ENCODE measurements at places on chromosomes 12 and 14. TPM values are rescaled to one million over a fixed set of nuclear protein-coding genes. Genes with fewer than 3 reads are reported as not detected.
A peak's percentile ranks its signal among the peaks of the same experiment; 100 is the strongest.

The VWF gene
- total RNA-seq = 0.60 TPM

The NDRG2 gene
- total RNA-seq = 27.2 TPM

The TTC6 gene
- not detected for total RNA-seq

The OR4E2 gene
- total RNA-seq = not detected

The EFS gene
- total RNA-seq = 27.8 TPM

The C12orf54 gene
- total RNA-seq = not detected

The KRT1 gene
- not detected for total RNA-seq

DNA sequence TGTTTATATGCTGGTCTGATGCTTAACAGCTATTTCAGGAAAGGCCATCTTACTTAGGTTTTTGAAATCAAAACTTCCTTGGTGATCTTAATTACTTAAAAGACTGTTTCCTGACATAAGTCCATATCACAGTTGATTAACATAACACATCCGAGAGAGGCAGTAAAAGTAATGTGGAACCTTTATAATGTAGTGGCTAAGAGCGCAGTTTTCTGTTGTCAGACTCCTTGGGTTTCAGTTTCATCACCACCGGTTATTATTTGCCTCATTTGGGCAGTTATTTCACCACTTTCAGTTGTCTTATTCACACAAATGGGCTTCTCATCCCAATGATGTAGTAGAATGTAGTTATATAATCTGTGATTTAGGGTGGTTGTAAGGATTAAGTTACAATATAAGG, 30.9 kb downstream of the TBC1D15 start:
- H3K4me3 ChIP-seq = no peak overlapping the region
- no peaks in the 10 kb centered on the region for H3K27me3 ChIP-seq
- H3K27ac ChIP-seq = no peak overlapping the region
- H3K4me1 ChIP-seq = no peaks in the 10 kb centered on the region

DNA sequence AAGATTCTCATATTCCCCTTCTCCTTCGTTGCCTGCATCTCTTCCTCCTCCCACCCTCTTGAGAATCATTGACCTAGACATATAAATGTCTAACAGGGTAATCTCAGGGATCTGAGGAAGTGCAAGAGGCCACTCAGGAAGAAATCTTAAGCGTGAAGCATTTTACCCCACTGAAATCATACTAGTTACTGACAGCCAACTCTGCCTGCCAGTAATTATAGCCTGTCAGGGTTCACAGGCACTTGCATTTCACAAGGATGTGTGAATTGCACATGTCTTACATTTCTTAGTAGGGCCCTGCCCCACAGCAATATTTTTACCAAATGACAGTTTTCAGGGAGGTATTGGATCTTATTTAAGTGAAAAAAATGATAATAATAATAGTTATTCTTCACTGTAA, 127.2 kb downstream of the SLC15A5 start:
- no peak overlapping the region for H3K4me3 ChIP-seq
- H3K27ac ChIP-seq = no peak overlapping the region
- no peaks in the 10 kb centered on the region for H3K36me3 ChIP-seq
- DNase-seq = no peak

- no peaks in the 10 kb centered on the region for H3K36me3 ChIP-seq
- H3K27me3 ChIP-seq = no peaks in the 10 kb centered on the region
- H3K27ac ChIP-seq = no peak overlapping the region
- H3K4me1 ChIP-seq = no peaks in the 10 kb centered on the region
- no peak for DNase-seq
Observed at GRCh38 chr14:58428118-58428683, 682 bp downstream of the KIAA0586 start.

GRCh38 chr12:98769068-98769467, 124.0 kb downstream of the APAF1 start:
- no peaks in the 10 kb centered on the region for H3K4me1 ChIP-seq
- H3K27me3 ChIP-seq = no peaks in the 10 kb centered on the region
- no peak overlapping the region for H3K27ac ChIP-seq
- no peak overlapping the region for H3K4me3 ChIP-seq

DNA sequence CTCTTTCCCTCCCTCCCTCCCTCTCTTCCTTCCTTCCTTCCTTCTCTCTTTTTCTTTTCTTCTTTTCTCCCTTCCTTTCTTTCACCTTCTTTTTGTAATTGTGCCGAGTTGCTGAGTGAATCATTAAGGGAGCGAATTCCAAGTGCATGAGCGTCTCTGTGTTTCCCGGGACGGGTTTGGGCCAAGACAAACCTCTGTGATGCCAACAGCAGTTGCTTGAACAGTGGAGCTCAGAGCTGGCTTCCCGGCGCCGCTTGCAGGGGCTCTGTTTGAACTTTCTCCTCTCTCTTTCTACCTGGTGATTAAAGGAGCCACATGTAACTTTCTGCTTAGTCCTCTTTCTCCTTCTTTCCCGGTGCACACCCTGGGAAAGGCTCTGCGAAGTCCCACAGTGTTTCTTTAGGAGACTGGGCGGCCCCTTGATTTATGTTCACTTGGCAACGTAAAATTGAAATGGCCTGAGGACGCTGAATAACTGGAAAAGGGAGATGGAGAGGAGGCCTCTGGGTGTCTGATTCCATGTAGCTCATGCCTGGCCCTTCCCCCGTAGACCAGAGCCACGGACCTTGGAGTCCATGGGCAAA, 33.7 kb upstream of the MAP1LC3B2 start:
- DNase-seq = no peak
- no peak overlapping the region for H3K4me3 ChIP-seq
- no peak overlapping the region for H3K27ac ChIP-seq
- H3K4me1 ChIP-seq = peaks cover 4% of the 10 kb centered on the region
- no peaks in the 10 kb centered on the region for H3K36me3 ChIP-seq
- H3K27me3 ChIP-seq = no peaks in the 10 kb centered on the region

DNA sequence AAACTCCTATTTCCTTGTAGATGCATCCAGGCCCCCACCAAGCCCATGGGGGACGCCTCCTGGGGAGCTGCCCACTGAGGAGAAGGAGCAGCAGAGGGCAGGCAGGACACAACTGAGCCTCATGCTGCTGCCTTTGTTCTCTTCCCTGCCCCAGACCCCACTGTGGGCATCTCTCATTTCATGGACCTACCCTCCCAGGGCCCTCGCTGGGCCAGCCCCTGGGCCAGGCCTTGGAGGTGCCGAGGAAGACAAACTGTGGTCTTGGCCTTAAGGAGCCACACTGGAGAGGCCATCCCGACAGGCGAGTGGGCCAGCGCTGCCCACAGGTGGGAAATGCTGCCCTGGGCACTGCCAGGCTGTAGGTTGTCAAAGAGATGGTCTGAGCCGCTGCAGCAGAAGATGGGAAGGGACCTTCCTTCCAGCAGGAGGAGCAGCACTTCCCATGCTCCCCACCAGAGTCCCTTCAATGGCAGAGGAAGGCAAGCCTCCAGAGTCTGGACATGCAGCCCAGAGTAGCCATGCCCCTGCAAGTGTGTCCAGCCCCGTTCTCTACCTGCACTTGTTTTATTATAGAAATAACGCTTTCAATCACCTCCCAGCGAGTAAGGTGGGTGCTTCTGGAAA, 147.4 kb downstream of the BCL11B start:
- no peak overlapping the region for H3K4me3 ChIP-seq
- DNase-seq = no peak
- no peak overlapping the region for H3K27ac ChIP-seq
- H3K4me1 ChIP-seq = peaks cover 1% of the 10 kb centered on the region
- no peaks in the 10 kb centered on the region for H3K36me3 ChIP-seq
- H3K27me3 ChIP-seq = no peaks in the 10 kb centered on the region

DNA sequence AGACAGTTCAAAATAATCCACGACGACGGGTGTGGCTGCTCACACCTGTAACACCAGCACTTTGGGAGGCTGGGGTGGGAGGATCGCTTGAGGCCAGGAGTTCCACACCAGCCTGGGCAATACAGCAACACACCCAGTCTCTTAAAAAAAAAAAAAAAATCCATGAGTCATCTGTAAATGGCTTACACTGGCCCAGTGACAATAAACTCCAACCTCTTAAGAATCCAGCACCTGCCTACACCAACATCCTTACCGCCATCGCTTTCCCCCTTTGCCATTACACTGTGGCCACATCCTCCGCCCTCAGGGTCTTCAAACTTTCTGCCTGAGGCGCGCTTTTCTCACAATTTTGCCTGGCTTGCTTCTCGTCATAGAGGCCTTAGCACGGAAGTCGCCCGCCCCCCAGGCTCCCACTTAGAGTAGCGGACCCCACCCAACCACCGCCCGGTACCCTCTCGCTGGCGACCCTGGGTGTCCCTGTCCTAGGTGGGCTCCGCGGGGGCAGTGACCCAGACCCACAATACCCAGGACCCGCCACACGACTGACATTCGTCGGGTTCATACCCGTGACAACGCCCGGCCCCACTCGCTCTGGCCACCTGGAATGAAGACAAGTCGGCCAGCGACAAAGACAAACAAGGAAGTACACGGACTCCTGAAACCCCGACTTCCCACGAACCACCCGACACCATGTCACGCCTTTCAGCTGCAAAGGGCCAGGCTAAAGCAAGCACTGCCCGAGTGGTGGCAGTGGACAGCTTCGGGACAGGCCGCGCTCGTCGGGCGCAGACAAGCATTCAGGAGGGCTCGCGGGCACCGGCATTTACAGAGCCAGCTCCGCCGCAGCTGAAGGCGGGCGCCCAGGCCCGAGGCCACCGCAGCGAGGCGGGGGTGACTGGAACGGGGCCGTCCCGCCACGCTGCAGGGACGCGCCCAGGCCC, 636 bp downstream of the GOLGA3 start:
- no peaks in the 10 kb centered on the region for H3K4me1 ChIP-seq
- DNase-seq = no peak
- H3K27ac ChIP-seq = peak overlapping the region; percentile 63
- H3K36me3 ChIP-seq = peaks cover 21% of the 10 kb centered on the region

DNA sequence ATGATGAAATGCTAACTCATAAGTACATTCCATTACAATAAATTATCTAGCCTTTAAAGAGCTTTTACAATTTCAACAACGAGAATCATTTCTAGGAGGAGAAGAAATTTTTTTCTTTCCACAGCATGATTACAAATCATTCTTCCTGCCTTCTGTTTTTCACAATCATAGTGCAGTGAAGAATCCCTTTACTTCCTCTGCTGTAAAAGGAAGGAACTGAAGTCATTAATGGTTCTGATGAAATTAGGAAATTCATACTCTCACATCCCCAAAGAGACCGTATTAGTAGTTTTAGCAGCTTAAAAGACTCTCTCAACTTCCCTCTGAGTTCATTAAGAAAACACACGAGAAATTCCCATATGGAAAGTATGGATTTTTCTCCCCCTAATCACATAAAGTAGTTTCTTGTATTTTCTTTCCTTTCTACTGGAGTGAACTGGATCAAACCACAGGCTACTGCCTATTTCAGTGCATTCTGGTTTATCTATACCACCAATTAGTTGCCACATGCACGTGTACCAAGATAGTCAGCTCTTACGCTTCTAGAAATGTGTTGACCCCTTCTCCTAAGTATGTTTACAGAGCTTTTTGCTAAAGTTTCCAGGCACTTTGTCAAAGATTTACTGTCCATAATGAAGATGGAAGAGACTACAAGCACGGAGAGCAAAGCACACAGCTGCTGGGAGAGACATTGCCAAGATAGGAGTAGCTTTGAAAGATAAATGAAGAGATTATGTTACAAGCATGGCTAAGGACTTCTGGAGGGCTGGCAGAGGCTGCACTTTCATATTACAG, 58.9 kb upstream of the KITLG start:
- no peak for DNase-seq
- no peaks in the 10 kb centered on the region for H3K36me3 ChIP-seq
- no peak overlapping the region for H3K27ac ChIP-seq

GRCh38 chr14:34662561-34663088, 32.7 kb upstream of the SNX6 start:
- H3K27ac ChIP-seq = no peak overlapping the region
- no peak for DNase-seq

- peak overlapping the region; percentile 71 for H3K4me3 ChIP-seq
- peak; percentile 85 for DNase-seq
- H3K36me3 ChIP-seq = no peaks in the 10 kb centered on the region
Observed at GRCh38 chr12:110689281-110690126, 589 bp upstream of the HVCN1 start.

DNA sequence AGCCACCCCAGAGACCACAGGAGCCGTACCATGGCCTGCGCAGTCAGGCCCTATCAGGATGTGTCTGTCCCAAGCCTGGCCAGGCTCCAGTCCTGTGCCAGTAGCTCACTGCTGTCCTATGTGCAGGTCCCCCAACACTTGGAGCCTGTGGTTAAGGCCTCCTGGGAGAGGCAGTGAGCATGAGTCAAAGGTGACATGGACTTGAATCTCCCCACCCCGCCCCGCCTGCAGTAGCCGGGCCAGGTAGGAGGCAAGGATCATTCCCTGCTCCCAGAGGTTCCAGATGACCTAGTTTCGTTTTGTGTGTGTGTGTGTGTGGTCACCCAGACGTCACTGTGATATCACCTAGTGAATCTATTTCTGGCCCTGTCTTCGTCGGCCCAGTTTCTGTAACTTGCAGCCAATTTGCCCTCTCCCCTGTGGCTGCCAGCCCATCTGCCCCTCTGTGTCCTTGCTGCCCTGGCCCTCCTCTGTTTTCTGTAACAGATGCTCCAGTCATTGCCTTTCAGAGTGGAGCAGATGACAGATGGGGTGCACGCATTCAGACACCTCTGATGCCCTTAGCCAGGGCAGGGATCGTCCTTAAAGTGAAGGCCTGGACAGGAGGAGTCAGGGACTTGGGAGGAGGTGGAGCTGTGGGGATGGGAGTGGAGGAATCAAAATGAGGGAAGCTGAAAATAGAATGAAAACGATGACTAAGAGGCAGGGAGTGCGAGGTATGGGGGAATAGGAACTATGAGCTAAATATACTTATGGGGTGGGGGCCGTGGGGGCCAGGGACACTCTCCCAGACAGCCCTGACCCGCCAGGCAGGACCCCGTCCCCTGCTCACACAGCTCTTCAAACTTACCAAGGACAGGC, 37.4 kb downstream of the SLC6A12 start:
- peaks cover 14% of the 10 kb centered on the region for H3K4me1 ChIP-seq
- no peak overlapping the region for H3K4me3 ChIP-seq
- H3K27me3 ChIP-seq = no peaks in the 10 kb centered on the region
- no peaks in the 10 kb centered on the region for H3K36me3 ChIP-seq

GRCh38 chr12:47910486-47910885, 5.7 kb upstream of the VDR start:
- H3K27me3 ChIP-seq = peaks cover 17% of the 10 kb centered on the region
- no peaks in the 10 kb centered on the region for H3K4me1 ChIP-seq
- H3K4me3 ChIP-seq = no peak overlapping the region
- H3K27ac ChIP-seq = no peak overlapping the region
